ENCODE measurements at places on chromosomes 16 and 17. TPM values are rescaled to one million over a fixed set of nuclear protein-coding genes. Genes with fewer than 3 reads are reported as not detected.

Gene JUP
- total RNA-seq: 457 TPM

Gene KCNH4
- total RNA-seq: not detected

Gene GNGT2
- not detected for total RNA-seq

Gene AATK
- 0.27 TPM for total RNA-seq

Gene CHST5
- total RNA-seq: not detected

All from hair follicular keratinocyte (primary cell).